ENCODE measurements at places on chromosomes 7 and 10.

DNA sequence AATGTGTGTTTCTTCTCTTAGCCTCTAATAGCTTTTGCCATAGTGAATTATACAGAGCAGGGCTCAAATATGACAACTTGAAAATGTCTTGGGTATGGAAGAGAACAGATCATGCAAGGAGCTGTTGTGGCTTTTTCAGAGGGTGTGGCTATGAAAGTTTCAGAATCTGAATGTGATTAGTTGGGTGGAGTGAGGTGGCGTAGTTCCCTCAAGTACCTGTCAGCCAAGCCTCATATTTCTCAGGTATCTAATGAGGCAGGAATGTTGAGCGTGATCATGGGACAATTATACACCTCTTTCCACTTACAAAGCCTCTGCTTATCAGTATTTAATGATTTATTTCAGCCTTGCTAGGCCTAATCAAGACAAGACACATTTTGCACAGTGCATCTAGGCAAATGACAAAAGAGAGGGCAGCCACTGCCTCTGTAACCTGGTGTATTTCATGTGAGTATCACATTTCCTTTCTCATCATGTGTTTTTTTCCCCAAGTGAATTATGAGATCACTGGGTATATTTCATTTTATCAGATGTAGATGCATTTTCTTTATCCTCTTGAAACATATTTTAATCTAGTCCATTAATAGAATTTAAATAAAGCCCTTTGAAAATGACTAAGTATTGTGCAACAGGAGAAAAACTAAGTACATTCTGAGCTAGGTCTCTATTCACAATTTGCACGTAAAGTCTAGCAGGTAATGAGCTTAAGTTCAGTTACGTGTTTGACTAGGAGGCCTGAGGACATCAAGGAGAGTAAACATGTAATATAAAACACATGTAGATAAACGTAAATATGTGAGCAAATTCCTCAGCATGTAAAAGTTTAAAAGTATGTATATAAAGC, 644.4 kb upstream of the IGFBP3 start:
- ATAC-seq: no peak

DNA sequence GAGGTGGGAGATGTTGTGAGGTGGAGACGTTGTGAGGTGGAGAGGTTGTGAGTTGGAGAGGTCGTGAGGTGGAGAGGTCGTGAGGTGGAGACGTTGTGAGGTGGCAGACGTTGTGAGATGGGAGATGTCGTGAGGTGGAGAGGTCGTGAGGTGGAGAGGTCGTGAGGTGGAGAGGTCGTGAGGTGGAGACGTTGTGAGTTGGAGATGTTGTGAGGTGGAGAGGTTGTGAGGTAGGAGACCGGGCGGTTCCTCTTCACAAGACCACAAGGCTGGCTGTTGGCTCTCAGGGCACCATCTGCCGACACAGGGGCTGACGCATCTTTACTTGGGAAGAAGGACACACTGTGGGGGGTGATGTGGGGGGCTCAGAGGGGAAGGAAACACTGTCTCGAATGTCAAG, 34.7 kb upstream of the SHH start:
- no peak for ATAC-seq

- ATAC-seq: no peak
Observed at GRCh38 chr10:113027574-113028455, 77.8 kb downstream of the TCF7L2 start.

DNA sequence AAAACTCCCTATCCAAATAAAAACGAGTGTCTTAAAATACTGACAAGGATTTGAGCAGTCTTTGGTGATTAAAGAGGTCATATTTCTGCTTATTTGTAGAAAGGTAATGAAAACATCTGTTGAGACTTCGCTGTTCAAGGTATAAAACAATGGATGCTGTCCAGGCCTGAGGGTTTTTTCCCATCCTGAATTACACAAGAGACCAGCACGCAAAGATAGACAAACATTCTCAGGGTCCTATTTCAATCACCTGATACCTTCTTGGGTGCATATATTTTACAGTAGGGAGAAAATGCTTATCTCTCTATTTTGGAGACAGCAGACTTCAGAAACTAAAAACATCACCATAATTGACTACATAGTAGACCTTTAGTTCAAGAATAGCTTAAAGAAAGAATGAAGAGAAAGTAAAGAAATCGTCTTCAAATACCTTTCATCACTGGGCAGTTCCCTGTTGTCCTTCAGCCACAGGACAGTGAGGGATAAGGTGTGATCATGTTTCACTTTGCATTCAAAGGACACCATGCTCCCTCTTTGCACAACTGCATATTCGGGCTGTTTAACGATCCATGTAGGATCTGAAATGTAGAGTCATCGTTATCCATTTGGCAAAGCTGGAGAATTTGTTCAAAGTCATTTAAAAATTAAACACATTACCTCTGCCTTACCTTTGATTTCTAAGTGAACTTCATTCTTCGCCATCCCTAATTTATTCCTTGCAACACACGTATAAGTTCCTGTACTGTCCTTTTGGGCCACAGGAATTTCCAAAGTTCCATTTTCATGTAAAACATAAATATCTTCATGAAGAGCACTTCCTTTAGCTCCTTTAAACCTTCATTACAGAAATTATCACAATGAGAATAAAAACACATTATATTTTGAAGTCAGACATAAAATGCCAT, 63.7 kb upstream of the LAMB4 start:
- no peak for ATAC-seq

DNA sequence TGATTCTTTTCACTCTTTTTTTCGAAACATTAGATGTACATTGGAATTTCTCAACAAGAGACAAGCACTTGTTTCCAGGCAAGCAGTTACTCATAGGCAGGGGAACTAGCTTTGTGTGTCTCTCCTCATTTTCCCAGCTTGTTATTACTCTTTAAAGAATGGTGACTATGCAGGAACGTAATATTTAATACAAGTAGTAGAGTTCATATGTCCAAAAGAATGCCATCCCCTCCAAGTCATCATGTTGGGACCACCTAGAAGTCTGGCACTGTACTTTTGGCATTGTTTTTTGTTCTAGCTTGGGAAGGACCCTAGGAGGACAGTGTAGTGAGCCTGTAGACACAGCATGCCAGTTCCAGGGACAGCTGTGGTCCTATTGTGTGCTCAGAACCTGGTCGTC, 650.7 kb downstream of the INHBA start:
- no peak for ATAC-seq

DNA sequence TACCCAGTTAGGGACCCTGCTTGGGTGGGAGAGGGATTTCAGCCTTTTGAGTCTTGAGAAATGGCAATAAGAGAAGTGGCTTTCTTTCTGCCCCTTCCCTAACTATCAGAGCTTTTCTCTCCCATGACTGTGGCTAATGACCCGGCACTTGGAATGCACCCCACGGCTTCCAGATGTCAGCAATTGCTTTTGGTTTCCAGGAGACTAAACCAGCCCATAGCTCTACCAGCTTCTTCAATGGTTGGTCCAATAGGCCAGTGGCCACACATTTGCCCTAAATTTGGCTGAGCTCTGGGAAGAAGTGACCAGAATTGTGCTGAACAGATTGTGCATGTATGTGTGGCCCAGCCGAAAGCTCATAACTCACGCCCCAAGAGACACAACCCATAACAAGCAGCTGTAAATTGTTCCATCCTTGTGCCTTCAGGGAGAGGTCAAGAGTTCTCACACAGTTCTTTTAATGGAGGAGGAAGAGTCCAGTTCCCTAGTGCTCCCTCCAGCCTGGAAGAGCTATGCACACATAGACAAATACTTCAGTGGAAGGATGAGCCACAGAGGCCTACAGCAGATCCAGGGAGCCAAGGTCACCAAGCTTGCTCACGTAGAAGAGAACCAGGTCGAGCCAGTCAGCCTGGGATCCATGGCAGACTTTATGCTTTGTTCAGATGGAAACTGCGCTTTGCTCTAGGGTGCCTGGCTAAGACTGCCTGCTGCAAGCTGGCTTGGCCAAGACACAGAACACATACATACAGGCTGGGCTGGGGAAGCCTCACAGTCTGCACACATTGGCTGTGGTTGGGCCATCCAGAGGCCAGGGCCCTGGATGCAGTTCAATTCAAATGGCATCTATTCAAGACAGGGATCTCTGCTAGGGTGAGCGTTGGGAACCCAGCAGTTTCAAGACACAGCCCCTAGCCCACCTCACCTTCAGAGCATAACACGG, 131.8 kb upstream of the HABP2 start:
- ATAC-seq: no peak

- ATAC-seq: no peak
Observed at GRCh38 chr10:26571655-26572054, 125.8 kb upstream of the PDSS1 start.

DNA sequence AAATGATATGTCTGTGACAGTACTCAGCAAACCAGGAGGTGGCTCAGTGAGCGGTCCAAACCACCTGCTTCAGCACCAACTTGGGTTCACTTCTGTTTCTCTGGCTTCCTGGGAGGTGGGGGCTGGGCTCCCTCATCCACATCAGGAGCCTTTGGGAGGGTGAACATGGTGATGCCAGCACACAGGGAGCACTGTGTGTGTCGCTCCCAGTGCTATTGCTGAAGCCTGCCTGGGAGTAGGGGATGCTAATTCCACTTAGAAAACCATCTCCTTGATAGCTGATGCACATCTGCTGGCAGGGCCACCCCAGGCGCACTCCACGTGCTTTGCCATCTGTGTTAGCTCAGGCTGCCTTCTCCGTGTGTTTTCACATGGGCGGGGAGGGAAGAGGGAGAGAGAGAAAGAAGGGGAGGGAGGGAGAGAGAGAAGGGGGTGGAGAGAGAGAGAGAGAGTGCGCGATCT, 58.0 kb downstream of the RAMP3 start:
- ATAC-seq: no peak

GRCh38 chr7:16396766-16397500, 24.4 kb downstream of the CRPPA start:
- no peak for ATAC-seq

Data from SK-N-SH treated with all-trans-retinoic acid at 6 μM for 48 hours (cell line).